ENCODE measurements at places on chromosomes 6 and 20. TPM values are rescaled to one million over a fixed set of nuclear protein-coding genes. Genes with fewer than 3 reads are reported as not detected.

Gene SLC22A16
- total RNA-seq = not detected

Gene SNAI1
- total RNA-seq = 2.7 TPM

Gene SSTR4
- not detected for total RNA-seq

Gene PRDM13
- not detected for total RNA-seq

Gene KCNK16
- not detected for total RNA-seq

Gene PHACTR1
- total RNA-seq = 0.49 TPM

Gene RIOK1
- 16.8 TPM for total RNA-seq

Gene XKR7
- not detected for total RNA-seq

DNA sequence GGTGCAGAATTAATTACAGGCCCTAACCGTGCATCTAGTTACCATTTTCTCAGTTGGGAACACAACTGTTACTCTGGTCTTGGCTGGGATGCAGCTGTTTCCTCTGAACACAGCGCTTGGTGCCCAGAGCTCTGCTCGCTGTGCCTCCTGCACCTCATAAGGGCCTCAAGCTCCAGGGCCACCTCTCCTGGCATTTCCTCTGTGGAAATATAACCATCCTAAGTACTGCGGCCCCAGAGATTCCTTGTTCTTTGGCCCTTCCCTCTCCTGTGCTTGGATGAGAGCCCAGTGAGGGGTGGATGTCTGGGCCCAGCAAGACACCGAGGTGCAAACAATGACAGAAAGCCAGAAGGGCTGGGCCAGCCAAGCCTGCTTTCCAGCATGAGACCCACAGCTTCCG is 169.9 kb upstream of the CST7 start:
- no peak for DNase-seq

DNA sequence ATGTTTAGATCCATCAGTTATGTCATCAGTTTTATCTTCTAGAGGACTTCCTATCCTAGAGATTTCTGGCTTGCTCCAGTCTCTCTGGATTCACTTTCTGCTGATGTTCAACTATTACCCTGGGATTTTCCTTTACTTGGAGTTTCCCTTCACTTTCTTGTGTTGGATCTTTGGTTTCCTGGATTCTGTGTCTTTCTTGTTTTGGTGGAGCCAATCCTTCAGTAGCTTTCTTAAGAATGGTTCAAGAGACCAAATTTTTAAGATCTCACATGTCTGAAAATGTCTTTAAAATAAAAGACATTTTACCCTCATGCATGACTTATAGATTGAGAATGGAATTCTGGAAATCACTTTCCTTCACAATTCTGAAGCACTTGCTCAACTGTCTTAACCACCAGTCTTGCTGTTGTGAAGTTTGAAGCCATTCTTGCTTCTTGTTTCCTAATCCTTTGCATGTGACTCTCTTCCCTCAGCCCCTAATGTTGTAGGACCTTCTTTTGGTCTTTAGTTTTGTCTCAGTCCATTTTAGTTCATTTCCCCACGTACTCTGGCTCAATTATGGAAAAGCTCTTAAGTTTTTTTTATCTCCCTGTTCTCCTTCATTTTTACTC is 87.9 kb downstream of the ARID1B start:
- peak; percentile 19 for DNase-seq

- DNase-seq = peak; percentile 30
Observed at GRCh38 chr6:31094389-31094881, 17.9 kb downstream of the C6orf15 start.

DNA sequence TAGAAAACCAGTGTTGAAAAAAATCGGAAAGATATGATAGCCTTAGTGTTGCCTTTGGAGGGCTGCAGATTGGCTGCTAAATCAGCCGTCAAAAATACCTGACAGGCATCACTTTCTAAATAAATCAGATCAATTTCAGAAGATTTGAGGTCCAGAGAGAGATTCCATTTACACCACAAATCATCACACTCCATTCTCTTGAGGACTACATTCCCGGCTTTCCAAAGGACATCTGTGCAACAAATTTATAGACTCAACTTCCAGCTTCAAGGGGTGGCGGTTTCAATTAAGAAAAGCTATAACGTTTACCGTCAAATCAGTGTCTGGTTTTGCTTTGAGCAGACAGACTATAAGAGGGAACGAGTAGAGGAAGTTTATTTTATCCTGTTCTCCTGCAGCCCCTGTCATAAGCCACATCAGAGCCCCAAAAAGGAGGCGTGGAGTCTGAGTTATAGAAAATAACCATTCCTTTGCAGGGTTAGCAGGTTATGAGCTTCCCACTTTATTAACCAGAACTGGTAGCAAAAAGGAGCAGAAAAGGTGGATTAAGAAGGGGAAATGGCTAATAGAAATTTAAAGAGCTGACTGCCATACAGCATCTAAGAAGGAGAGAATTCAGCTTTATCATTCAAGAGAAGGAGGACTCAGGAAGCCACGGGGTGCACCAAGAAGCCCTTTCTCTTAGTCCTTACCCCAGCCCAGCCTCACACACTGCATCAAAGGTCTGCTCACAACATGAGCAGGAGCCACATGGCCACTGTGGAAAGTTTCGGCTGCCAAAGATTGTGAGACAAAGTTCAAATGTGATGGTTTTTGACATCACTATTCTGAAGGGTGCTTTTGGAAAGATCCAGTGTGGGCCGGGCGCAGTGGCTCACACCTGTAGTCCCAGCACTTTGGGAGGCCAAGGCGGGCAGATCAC is 12.9 kb upstream of the UQCC2 start:
- DNase-seq = no peak

GRCh38 chr20:32763202-32764004 is 1.2 kb downstream of the DNMT3B start:
- no peak for DNase-seq

- no peak for DNase-seq
Observed at GRCh38 chr20:10297684-10298240, 79.1 kb downstream of the SNAP25 start.
